ENCODE measurements at places on chromosomes 2 and 18. TPM values are rescaled to one million over a fixed set of nuclear protein-coding genes. Genes with fewer than 3 reads are reported as not detected.

Gene GYPC
- total RNA-seq, result 123 TPM

Gene SNRNP200
- 198 TPM for total RNA-seq

Gene EPHA4
- total RNA-seq, result 13.8 TPM

DNA sequence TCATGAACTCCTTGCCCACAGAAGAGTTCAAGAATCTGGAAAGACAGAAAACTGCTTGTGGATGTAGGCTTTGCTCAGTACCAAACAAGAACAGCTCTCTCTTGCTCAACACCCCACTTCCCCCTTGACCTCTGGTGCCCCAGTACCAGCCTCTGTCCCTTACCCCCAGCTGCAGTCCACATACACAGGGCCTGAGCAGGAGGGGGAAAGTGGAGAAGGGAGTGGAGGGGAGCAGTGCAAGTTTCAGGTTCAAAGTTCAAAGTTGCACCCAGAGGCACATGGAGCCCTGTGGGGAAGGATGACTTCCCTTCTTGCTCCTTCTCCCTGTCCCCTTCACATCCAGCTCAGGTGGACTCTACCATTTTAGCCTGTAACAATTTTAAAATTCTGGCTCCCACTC is 61.1 kb upstream of the LPIN2 start:
- ATAC-seq, result no peak

DNA sequence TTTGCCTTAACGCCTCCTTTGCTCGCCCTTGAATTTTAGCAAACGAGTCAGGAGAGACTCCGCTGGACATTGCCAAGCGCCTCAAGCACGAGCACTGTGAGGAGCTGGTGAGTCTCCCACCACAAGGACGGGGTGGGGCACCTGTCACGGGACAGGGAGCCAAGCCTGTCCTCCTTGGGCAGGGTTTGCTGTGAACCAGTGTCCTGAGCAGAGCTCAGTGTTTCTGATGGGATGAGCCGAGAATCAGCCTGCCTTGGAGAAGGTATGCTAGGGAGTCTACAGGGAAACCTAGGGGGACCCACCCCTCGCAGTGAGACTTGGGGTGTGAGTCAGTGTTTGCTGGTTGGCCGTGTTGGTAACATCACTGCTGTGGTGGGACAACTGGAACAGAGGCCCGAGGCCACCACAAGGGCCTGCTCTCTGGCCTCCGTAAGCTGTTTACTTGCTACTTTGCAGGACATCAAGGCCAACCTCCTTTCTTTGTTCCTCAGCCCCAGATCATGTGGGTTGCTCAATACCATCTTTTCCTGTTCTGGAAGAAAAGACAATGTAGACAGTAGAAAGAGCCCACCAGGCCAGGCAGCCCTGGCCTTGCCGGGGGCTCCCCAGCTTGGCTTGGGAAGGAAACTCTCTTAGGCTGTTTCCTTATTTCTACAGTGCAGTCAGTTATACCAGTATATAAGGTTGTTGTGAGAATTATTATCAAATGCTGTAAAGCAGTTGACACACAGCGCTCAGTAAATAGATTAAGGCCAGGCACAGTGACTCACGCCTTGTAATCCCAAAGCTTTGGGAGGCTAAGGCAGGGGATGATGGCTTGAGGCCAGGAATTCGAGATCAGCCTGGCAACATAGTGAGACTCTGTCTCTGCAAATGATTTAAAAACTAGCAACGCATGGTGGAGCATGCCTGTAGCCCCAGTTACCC is 42.4 kb downstream of the ITGB1BP1 start:
- no peak for ATAC-seq

- ATAC-seq, result no peak
These were observed 218.4 kb downstream of the CDH20 start for GRCh38 chr18:61551586-61551985.

- ATAC-seq, result no peak
These were observed 255.1 kb upstream of the LINC00305 start for GRCh38 chr18:64403784-64404503.

DNA sequence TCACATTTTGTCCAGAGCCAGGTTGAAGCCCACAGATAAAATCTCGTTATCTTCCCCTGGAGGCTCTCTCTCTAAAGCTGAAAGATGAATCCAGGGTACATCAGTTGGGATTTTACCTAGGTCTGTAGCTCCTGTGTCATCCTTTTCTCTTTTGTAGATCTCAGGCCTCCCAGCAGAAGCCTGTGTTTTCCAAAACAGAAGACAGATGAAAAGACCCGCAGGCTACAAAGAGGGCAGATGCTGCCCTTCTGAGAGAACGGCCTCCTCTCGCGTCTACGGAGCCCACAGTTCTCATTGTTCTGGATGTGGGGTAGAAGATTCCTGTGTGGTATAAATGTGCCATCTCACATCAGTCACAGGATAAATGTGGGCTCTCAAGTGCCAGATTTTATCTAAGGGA is 139.5 kb downstream of the SUCLG1 start:
- ATAC-seq, result no peak

DNA sequence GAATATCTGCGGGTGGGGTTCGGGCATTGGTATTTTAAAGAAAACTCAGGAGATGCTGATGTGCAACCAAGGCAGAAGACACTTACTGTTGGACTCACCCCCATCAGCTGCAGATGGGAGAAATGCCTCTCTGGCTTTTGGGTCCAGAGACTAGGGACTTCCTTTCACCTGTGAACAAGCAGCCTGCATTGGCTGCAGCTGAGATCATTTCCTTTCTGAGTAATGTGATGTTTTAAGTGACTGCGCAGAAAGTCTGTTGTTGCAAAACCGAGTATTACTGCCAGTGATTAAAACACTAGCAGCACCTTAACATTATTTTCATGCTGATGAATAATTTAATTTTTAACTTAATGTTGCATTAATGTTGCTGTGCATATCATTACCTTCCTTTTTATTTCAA is 143.0 kb downstream of the TSN start:
- ATAC-seq, result no peak

DNA sequence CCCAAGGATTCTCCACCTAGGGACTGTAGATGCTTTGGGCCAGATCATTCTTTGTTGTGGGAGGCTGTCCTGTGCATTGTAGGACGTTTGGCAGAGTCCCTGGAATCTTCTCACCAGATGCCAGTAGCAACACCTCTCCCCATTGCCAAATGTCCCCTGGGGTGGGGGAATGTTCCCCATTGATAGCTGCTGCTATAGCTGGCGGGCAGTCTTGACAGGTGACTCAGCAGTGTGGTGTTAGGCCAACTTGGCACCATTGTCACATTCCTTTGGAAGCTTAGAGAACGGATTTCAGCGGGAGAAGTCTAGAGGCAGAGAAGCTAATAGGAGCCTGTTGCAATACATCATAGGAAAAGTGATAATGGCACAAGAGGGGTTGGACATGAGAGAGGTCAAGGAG is 495.7 kb upstream of the SMIM21 start:
- ATAC-seq, result no peak

DNA sequence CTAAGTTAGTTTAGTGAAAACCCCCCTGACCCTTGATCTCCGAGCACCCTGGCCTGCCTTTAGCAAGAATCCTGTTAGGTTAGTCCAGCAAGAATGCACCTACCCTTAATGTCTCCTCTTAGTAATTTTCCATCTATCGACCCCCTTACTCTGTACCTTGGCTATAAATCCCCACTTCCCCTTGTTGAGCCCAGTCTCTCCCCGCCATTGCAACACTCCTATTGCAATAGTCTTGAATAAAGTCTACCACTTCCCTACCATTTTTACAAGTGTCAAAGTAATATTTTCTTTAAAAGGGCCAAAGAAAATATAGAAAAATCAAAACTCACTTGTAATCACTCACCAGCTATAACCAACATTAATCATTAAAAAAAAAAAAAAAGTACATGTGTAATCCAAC is 4.2 kb upstream of the ZBTB7C start:
- no peak for ATAC-seq

Data from activated T-helper 17 cell treated with anti-CD3 and anti-CD28 coated beads, Interleukin-2, amount 50 U/mL, for 72 hours (primary cell).